ENCODE measurements at places on chromosomes 5 and 9. TPM values are rescaled to one million over a fixed set of nuclear protein-coding genes. Genes with fewer than 3 reads are reported as not detected.

- DNase-seq, result peak; percentile 55
Observed at GRCh38 chr5:149114403-149115312, 26.6 kb upstream of the ABLIM3 start.

The RASGRF2 gene
- 1.9 TPM for polyA plus RNA-seq

DNA sequence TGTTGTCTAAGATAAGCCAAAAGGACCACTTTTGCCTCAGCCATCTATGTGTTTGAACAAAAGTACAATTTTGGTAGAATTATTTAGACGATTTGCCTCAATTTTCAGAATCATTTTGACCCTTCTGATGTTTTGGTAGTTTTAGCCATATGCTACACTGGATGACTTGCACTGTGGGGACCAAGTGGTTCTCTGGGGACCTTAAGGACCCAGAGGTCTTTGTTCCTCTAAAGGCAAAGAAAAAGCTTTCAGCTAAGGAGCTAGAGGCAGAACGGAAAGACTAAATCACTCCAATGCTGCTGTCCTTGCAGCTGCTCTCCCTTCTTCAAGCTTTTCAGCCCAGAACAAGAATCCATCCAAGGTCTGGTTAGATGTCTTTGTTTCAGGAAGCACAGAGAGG lies 51.0 kb upstream of the APC start:
- no peak for DNase-seq

DNA sequence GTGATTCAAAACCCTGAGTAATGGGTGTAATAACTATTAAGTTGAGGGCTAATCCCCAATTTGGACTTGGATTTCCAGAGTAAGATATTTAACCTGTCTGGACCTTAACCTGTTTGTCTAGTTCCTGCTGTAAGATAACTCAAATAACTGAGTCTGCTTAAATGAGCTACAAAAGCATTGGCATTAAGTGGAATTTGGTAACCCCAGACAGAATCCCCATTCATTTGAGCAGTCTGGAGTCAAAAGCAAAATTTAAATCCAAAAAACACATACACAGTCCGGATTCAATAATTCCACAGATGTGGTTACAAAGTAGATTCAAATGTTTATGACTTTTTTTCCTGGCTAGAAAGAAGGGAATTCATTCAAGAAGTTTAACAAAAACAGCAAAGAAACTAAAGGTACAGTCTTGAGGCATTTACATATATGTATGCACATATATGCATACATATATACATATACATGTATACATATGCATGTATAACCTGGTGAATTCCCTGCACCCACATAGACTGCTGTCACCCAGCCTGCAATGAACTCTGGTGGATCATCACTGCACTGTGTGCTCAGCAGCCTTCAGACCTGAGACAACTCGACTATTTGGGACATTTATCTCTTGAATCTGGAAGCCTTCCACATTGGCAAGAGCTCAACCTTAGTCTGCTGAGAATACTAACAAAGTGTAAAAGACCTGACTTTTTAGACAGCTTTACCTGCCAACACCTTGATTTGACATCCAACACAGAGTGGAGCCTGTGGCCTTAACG lies 205.4 kb downstream of the LURAP1L start:
- no peak for DNase-seq

The NR6A1 gene
- 1.3 TPM for polyA plus RNA-seq

- no peak for DNase-seq
Observed at GRCh38 chr9:90343366-90343765, 299.3 kb downstream of the DIRAS2 start.

- DNase-seq, result no peak
Observed at GRCh38 chr5:80172067-80172695, 83.7 kb downstream of the SERINC5 start.

The CD74 gene
- polyA plus RNA-seq, result 176 TPM

DNA sequence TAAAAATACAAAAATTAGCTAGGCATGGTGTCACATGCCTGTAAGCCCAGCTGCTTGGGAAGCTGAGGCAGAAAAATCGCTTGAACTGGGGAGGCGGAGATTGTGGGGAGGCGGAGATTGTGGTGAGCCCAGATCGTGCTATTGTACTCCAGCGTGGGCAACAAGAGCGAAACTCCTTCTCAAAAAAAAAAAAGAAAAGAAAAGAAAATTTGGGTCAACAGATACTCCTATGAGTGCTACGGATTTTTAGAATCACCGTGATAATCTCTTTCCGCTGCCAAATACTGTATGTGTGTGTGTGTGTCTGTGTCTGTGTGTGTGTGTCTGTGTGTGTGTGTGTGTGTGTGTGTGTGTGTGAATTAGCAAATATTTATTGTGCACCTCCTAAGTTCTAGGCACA lies 64.4 kb downstream of the ARRDC3 start:
- DNase-seq, result no peak

DNA sequence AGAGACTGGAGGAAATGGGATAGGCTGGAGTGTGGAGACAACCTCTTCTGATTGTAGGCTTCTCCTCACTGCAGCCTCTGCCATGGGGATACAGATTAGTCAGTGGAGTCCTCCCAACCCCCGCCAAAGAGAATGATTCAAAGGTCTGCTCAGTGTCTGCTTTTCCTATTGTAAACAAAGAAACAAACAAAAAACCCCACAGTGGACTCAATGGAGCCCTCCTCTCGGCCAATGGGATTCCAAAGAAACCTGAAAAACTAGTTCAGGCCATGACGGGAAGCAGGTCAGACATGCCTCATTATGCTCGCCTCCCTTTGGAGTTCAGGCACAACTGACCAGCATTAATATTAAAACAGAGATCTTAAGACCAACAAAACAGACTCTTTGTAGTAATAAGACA lies 85.8 kb downstream of the SEC61B start:
- DNase-seq, result no peak

DNA sequence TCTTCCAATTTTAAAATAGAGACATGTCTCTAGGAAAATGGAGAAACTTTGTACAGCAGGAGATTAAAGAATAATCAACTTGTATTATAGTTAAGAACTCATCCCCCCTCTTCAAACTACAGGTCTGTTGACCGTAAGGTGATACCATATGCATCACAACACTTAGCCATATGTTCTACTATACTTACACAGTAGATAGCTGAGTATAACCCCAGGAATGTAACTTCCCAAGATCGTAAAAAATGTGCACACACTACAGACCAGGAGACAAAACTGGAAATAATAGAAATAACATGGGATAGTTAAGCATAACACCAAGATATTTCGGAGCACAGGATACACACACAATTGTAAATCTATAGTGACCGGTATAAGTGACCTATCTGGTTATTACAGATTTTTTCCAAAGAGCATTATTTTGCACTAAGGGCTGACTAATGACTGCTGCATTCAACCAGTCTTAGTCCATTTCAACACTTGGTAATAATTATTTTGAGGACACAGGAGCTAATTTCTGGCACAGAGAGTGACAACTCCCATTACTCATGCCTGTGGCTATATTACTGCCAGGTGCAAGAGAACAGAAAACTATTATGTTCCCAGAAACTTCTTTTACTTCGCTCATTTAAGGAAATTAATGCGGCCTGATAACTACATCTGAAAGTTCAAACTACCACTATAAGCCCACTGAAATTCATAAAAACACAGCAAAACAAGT lies 15.4 kb upstream of the ZNF622 start:
- no peak for DNase-seq

DNA sequence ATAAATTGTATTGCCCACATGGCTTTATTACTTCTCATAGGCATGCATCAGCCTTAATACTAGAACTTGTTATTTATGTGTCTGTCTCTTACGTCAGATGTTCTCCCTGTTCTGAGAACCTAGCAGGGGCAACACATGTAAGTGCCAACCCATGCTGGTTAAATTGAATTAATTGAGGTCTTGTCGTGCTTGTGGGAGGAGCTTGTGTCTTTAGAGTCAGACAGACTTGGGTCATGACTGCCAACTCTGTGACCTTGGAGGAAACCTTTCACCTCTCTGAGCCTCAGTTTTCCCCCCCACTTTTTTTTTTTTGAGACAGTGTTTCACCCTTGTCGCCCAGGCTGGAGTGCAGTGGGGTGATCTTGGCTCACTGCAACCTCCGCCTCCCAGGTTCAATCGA lies 2.2 kb upstream of the MEGF9 start:
- DNase-seq, result no peak

The NUDT12 gene
- polyA plus RNA-seq, result 19.7 TPM

GRCh38 chr5:59608745-59609144 lies 284.8 kb downstream of the PDE4D start:
- DNase-seq, result no peak

DNA sequence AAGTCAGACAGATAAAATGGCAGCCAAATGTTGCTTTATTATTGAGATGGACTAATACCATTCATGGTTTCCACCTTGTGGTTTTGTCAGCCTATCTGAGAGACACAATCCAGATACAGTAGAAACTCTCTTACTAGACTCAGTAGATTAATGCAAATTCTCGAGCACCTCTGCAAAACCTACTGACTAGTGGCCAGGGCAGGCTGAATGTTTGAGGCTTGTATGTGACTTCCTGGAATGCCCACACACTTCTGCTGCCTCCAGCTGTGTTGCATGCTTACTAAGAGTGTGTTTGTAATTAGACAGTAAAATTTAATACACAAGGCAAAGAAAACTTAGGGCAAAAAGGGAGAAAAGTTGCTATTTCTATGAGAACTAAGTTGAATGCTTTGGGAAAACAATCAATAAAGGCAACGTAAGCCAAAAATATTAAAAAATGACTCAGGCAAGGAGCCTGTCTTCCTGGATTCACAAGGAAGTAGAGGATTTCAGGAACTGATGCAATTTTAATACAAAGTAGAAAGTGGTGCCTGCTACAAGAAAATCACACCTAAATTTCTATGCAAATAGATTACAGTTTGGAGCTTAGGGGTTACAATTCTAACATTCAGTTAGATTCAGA lies 30.2 kb upstream of the CCNG1 start:
- DNase-seq, result no peak

Measured in right lung (tissue), 10 donors.